ENCODE measurements at places on chromosomes 5 and 9. TPM values are rescaled to one million over a fixed set of nuclear protein-coding genes. Genes with fewer than 3 reads are reported as not detected.

- no peak for DNase-seq
Measured at GRCh38 chr5:142777850-142778249, 7.7 kb downstream of the ARHGAP26 start.

DNA sequence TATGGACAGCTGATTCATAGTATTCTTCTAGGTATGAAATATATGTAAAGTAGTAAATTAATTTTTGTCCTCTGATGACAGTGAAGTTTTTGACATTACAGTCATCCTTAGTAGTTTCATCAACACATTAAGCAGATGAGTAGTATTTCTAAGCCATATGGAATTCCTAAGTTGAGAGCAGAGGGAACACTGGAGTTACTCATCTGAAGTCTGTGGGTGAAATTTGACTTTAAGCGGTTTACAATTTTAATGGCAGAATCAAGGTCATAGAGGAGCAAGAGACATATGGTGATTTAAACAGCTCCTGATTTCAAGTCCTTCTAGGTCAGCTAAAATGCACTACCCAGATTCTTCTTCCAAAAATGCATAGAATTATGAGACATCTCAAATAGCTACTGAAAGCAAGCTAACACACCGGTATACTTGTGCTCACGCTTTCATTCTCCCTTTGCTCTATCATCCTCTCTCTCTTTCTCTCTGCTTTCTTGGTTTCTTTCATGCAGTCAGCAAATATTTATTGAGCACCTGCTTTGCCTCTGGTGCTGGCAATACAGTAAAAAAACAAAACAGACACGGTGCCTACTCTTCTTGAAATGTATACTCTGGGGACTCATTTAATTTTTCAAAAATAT is 235.9 kb downstream of the FER start:
- no peak for DNase-seq

DNA sequence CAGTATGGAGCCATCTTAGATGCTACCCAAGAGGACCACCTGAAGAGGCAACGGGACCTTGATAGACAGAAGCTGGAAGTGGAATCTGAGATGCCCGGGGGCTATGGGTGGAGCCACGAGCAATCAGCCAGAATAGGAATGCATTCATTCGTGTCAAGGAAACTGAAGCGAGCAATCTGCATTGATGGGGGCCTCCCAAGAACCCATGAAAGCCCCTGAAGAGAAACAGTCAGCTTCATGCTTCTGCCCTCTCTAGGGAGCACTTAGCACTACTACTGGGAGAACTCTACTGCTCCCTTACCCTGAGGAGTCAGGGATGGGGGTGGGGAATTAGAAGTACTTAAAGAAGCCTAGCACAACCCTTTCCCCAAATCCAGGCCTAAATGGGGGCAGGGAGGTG is 51.9 kb upstream of the TCERG1 start:
- DNase-seq = no peak

DNA sequence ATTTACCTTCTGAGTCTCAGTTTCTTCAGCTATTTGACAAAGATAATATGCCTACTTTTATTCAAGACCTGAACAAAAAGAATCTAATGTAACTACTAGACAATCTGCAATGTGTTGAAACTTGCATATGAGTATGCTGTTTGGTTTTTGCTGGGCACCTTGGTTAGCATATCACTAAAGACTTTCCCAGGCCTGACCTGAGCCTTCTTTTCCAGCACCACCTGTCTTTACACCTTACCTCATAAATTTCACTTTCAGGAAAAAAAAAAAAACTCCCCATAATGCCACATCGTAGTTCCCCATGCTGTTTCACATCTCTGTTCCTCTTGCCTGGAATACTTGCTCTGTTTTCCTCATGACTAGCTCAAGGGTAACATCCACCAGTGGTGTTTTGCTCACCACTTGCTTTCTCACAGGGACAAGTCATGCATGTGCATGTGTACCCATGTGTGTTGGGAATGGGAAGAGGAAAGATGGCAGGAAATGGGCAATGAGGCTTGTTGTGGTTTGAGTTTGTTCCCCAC is 45.6 kb upstream of the TLE4 start:
- DNase-seq = no peak

GRCh38 chr5:166058660-166059059 is 2232.8 kb upstream of the WWC1 start:
- DNase-seq = no peak

DNA sequence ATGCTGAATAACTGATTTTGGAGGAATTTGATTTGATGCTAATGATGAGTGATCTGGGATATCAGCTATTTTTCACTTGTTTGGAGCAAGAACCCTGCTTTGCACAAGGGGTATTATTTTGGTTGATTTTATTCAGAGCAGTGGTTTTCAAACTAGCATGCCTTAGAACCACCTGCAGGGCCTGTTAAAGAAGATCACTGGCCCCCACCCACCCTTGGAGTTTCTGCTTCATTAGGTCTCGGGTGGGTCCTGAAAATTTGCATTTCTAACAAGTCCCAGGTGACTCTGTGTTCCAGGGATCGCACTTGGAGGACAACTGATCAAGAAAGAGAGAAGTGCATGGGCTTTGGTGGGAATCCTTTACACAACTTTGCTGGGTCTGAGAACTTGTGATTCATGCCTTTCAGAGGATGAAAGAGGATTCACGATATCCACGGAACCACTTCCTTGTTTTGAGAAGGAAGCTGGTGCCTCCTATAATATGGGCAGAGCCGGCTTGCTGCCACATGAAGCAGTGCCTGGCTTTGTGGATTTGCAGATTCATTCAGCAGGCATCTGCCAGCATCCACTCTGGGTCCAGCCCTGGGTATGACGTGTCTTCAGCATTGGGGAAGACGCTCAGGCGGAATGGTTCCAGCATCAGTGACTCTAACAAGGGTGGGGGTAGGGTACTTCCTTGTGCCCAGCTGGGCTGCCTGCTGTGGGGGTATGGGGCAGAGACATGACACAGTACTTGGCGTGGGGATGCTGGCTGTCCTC is 106.6 kb upstream of the PITX1 start:
- no peak for DNase-seq

GRCh38 chr5:141958113-141958512 is at the start of gene PCDH12:
TSS of gene PCDH12 (minus strand) at chr5:141958202. CDS start at chr5:141957851, 351 bp downstream.
- peak; percentile 49 for DNase-seq

GRCh38 chr5:96143450-96143849 is 181.8 kb upstream of the ELL2 start:
- DNase-seq = no peak

- DNase-seq = no peak
Measured at GRCh38 chr5:138533973-138534941, 8.8 kb downstream of the ETF1 start.

GRCh38 chr5:61586096-61587084 is 254.3 kb downstream of the ZSWIM6 start:
- no peak for DNase-seq

- DNase-seq = no peak
Measured at GRCh38 chr9:20781092-20781491, 97.0 kb downstream of the FOCAD start.

DNA sequence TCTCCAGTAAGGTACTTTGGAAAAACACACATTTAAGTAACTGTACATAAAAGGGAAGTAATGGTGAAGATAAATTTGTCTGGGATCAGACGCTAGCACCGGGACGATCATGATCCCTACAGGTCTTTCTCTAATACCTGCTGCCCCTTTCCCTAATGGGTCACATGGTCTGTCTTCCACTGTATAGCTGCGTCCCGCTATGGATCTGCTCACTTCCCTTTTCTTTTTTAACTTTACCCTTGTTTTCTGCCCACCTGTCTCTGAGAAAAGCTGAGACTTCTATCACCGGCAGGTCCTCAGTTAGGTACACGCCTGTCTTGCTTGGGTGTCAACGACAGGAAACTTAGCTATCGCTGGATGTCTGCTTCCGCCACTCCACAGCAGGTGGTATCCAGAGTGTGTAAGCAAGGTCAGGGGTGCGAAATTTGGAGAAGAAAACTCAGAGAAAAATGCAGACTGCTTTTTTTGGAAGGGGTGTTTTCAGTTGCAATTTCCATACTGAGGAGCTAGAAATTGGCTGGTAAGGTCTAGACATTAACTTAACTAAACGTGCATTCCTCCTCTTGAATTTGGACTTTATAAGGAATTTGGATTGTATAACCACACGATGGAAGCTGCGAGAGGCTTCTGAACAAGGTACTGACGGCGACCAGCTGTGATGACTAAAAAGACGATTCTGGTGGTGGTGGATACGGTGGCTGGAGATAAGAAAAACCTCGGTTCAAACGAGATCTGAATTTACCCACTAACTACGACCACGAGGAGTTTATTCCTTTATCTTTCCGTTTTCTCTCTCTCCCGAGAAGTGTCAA is 1.1 kb upstream of the ICE1 start:
- DNase-seq = peak; percentile 55

DNA sequence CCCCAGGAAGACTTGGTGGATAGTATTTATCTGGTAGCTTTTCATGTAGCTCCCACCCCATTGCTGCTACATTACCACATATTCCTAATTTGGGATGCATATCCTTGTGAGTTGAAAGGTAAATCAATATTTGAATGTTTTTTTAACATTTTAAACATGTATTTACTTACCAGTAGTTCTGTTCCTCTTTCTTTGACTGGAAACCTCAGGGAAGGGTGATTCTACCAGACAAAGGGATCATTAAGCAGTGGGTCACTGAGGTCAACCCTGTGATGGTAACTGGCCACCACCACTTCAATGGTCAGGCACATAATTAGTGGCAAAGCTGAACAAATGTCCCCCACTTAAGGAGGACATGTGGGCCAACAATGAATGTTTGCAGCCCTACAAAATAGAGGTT is 27.2 kb upstream of the KLF9 start:
- DNase-seq = no peak

DNA sequence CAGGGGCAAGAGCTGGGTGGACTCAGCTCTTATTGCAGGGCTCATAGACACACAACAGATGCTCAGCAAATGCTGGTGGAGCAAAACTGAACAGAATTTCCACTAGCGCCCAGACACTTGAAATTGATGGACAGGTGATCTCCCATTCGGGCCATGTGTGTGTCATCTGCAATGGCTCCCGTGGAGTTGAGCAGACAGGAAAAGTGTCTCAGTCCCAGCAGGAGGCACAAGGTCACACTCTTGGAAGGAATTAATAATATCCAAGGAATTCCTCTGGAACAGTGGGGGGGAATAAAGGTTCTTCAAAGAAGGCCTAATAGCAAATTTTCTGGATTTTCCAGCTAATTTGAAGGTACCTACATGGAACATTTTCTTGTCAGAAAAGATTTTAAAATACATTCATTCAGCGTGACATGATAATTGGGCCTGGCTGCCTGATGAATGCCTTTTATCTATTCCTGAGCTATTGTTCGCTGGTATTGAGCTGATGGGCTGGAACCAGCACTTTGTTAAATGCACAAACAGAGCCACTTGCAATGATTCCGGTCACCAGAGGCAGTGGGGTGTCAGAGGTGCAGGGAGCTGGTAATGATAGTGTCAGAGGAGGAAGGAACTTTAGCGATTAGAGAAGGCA is 31.5 kb upstream of the ALDH1B1 start:
- DNase-seq = no peak

- no peak for DNase-seq
Measured at GRCh38 chr5:93883459-93883858, 142.1 kb upstream of the POU5F2 start.

DNA sequence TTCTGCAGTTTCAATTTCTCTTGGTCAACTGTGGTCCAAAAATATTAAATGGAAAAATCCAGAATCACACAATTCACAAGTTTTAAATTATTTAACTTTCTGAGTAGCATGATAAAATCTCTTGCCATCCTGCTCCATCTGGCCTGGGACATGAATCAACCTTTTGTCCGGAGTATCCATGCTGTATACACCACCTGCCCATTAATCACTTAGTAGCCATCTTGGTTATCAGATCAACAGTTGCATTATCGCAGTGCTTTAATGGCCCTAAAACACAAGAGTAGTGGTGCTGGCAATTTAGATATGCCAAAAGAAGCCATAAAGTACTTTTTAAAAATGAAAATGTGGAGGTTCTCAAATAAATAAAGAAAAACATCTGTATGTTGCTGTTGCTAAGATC is 25.3 kb downstream of the EFCAB9 start:
- DNase-seq = no peak

Gene CMYA5
- polyA plus RNA-seq = 6.5 TPM

Gene DRD1
- polyA plus RNA-seq = 0.28 TPM

Gene AHRR
- 0.71 TPM for polyA plus RNA-seq

Gene NRARP
- 1.7 TPM for polyA plus RNA-seq

Gene SFXN1
- 33.4 TPM for polyA plus RNA-seq

Gene C1QTNF3
- 6.3 TPM for polyA plus RNA-seq

All from kidney (tissue), 22 donors.